ENCODE measurements at places on chromosomes 6 and 20.

- no peak for DNase-seq
These were observed 259.9 kb upstream of the SASH1 start for GRCh38 chr6:148082696-148083095.

- no peak for DNase-seq
These were observed 2.3 kb upstream of the CEBPB start for GRCh38 chr20:50188287-50188688.

- no peak for DNase-seq
These were observed 191.4 kb downstream of the NFATC2 start for GRCh38 chr20:51350941-51351631.

- DNase-seq: no peak
These were observed 684.2 kb downstream of the KIF16B start for GRCh38 chr20:15889061-15889460.

Data from D721Med (cell line).